Left cardiac atrium (tissue), 4 donors: ENCODE measurements at places on chromosomes 6 and 20.

GRCh38 chr6:19399406-19399805 is 437.8 kb upstream of the ID4 start:
- DNase-seq = peak; percentile 31

GRCh38 chr20:46550461-46550860 is at the start of gene OCSTAMP:
OCSTAMP (minus strand) TSS chr20:46550654; CDS start chr20:46550560, 94 bp downstream.
- DNase-seq = no peak

DNA sequence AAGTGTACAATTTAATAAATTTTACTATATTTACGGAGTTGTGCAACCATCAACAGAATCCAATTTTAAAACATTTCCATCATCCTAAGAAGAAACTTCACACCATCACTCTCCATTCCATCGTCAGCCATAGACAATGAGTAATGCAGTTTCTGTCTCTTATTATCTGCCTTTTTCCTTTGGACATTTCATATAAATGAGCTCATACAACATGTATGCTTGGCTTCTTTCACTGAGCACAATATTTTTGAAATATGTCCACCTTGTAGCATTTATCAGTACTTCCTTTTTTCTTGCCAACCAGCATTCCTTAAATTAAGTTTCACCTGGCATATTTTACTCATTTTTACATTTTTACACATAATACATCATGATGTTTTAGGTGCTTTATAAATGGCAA is 22.7 kb upstream of the HIVEP1 start:
- no peak for DNase-seq

GRCh38 chr20:13486694-13487093 is 152.0 kb downstream of the TASP1 start:
- no peak for DNase-seq

GRCh38 chr6:119333707-119334295 is 15.8 kb downstream of the MAN1A1 start:
- DNase-seq = no peak

- DNase-seq = no peak
Observed at GRCh38 chr6:75611702-75612375, 10.2 kb downstream of the SENP6 start.

DNA sequence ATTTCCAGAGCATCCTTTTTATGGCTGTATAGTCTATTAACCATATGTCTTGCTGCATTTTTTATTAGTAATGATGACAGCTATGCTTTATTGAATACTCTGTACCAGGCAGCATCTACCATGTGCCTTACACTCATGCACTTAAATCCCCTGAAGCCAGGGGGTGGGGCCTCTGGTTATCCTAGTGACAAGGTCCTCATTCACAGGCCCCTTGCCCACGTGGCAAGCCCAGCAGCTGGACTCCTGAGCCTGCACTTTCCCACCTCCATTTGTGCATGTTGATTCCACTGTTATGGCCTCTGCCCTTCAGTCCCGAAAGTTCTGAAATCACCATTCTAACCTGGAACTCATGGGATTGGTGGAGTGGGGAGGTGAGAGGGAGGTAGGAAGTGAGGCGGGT is 22.3 kb downstream of the ACTR5 start:
- no peak for DNase-seq

- DNase-seq = no peak
Observed at GRCh38 chr6:88374553-88374952, 208.4 kb upstream of the CNR1 start.

GRCh38 chr6:3163248-3163594 is 5.9 kb upstream of the TUBB2A start:
- no peak for DNase-seq

DNA sequence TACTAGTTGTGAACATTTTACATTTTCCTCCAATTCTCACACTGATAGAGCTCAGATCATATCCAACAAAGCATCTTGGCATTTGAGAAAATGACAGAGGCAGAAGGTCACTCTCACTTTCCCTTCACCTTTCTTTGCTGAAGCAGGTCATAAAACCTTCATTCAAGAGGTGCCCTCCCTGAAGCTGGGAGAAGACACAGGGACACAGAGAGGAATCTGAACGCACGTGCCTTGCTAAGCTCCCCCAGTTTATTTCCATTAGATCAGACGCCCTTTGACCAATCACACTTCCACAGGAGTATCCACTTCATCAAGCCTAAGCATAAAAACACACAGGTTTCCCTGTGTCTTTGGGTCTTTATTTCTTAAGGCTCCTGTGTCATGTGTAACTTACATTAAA is 9.2 kb upstream of the MBOAT1 start:
- DNase-seq = no peak

GRCh38 chr6:30876039-30876730 is 8.1 kb upstream of the DDR1 start:
- DNase-seq = peak; percentile 43

DNA sequence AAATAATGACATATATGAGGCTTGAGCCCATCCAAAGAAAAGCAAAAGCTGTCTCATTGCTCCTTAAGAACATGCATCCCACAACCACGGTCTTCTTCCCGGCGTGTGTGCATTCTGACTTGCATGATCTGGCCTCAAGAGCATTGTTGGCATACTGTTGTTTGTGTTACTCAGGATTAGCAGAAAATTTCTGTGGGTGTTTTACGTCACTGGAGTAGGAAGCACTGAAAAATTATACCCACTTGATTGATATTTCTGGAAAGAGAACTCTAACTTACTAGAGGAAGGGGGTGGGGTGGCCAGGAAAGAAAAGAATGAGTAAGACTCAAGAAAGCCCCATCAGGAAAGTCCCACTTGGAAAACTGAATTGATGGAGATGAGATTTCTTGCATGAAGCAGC is 326.2 kb upstream of the PRDM1 start:
- no peak for DNase-seq

DNA sequence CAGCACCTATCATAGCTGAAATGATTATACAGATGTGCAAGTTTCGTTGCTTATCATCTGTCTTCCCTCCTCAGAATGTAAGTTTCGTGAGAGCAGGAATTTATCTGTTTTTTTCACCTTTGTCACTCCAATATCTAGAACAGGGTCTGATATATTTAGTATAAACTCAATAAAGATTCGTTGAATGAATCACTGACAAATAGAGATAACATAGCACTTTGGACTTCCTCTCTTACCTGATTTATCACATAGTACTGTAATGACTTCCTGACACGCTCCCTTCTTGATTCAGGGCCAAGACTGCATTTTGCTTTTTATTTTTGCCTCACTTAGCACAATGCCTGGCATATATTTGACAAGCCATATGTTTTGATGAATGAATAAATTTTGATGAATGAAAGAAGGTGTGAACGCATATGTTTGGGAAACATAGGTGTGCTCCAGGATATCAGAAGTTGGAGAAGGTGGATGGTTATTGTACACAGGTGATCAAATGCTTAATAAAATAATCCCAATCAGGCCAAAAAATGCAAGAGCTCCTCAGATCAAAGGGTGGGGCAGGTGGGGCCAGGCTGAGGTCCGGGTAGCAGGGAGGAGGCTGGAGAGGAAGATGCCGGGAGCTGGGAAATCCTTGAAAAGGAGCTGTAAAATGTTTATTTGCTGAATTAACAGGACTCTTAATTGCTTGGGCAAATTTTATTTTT is 33.0 kb downstream of the PIM1 start:
- no peak for DNase-seq

- DNase-seq = no peak
Observed at GRCh38 chr6:88135578-88136114, 30.5 kb downstream of the CNR1 start.

- DNase-seq = no peak
Observed at GRCh38 chr6:163461696-163462095, 47.2 kb downstream of the QKI start.

- DNase-seq = no peak
Observed at GRCh38 chr20:62219992-62220665, at the start of gene HRH3. HRH3 (minus strand) TSS chr20:62220278; CDS start chr20:62219970, 308 bp downstream.

- DNase-seq = peak; percentile 93
Observed at GRCh38 chr6:142926494-142927270, 18.3 kb downstream of the HIVEP2 start.

DNA sequence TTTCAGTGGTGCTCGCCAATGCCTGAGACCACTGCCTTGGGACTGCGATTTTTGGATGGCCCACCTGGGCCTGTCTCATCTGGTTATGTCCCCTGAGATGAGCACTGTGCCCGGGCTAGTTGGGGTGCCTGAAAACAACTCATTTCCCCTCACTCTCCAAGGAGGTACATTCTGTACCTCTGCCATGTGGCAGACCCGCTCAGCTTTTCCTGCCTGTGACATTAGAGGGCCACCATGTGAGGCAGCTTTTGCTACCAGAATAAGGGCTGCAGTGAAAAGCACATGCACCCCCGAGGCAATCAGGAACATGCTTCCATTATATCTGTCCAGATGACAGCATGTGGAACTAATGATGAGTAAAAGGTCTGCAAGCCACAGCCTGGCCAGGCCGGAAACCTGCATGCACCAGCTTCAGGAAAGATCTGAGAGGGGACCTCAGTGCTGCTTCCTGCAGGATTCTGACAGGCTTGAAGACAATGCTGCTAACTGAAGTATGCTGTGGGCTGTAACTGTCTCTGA is 11.3 kb upstream of the SRSF6 start:
- no peak for DNase-seq

DNA sequence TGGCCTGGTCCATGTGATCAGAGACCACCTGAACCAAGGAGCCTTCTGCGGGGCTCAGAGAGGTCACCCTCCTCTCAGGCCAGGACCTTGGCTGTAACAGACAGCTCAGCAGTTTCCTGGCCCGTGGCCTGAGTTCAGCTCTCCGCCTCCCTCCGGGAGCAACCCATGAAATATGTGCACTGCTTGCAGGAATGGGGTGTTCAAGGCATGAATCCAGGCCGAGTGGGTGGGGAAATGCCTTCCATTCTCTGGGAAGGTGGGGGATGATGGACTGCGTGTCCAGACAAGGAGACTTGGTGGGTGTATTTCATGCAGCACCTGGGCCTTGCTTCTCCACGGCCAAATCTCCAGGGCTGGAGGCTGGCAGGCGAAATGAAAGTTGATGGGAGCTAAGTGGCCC is 46.0 kb downstream of the SIRPA start:
- peak; percentile 37 for DNase-seq

GRCh38 chr6:170155464-170156196 is 135.2 kb downstream of the DLL1 start:
- no peak for DNase-seq

DNA sequence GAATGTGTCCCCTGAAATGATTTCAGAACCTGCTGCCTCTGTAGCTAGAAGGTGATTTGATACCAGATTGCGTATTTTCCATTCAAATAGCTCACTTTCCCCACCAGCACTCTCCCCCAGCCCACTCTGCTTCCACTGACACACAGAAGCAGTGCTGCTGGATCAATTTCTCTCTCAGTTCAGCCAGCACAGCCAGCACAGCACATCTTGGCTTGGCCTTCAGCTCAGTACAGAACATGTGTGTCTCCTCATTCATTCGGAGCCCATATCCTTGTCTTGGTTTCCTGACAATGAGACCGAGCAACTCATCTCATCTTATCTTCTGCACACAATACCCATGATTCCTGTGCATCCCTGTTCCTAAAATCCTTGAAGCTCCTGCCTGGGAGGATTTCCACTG is 33.8 kb upstream of the CD83 start:
- DNase-seq = no peak

DNA sequence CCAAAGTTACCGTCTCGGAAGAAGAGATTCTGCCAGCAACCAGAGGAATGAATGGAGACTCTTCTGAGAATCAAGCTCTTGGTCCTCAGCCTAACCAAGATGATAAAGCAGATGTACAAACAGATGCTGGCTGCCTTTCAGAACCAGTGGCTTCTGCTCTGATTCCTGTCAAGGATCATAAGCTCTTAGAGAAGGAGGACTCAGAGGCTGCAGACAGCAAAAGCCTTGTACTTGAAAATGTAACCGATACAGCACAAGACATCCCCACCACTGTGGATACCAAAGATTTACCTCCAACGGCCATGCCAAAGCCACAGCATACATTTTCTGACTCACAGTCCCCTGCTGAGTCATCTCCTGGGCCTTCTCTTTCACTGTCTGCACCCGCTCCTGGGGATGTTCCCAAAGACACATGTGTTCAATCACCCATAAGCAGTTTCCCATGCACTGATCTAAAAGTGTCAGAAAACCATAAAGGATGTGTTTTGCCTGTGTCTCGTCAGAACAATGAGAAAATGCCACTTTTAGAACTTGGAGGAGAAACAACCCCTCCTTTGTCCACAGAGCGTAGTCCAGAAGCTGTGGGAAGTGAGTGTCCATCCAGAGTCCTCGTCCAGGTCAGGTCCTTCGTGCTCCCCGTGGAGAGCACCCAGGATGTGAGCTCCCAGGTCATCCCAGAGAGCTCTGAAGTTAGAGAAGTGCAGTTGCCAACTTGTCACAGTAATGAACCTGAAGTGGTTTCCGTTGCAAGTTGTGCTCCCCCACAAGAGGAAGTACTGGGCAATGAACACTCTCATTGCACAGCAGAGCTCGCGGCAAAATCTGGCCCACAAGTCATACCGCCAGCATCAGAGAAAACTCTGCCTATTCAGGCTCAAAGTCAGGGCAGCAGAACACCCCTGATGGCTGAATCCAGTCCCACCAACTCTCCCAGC is 109.6 kb downstream of the RTN4IP1 start:
- DNase-seq = peak; percentile 35

GRCh38 chr20:60066438-60066823 is 108.2 kb downstream of the CDH26 start:
- DNase-seq = no peak

- DNase-seq = no peak
Observed at GRCh38 chr6:170156448-170157375, 134.2 kb downstream of the DLL1 start.

- DNase-seq = no peak
Observed at GRCh38 chr6:64252256-64252655, 616.7 kb downstream of the PHF3 start.

DNA sequence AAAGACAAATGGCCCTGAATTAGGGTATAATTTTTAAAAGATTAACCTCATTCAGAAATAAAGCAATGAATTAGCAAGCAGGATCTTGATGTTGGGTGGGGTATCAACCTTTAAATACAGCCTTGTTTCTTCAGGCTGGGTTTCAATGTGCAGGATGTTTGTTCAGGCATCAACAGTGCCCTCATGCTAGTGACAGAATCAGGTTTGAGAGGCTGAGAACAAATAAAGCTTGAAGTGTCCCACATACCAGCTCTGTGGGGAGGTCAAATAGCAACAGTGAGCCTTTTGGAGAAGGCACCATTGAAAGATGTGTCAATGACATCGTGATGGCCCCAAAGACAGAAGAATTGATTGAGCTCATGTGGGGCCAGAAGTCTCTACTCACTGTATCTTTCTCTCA is 68.2 kb downstream of the MTFR2 start:
- no peak for DNase-seq

GRCh38 chr6:6722195-6722594 is 133.7 kb downstream of the LY86 start:
- no peak for DNase-seq
